Stimulated activated CD4-positive, alpha-beta T cell treated with anti-CD3 and anti-CD28 coated beads, Interleukin-1b, Interleukin-23, amount 100 ng/mL, for 24 hours (primary cell): ENCODE measurements at places on chromosomes 12 and 14.

DNA sequence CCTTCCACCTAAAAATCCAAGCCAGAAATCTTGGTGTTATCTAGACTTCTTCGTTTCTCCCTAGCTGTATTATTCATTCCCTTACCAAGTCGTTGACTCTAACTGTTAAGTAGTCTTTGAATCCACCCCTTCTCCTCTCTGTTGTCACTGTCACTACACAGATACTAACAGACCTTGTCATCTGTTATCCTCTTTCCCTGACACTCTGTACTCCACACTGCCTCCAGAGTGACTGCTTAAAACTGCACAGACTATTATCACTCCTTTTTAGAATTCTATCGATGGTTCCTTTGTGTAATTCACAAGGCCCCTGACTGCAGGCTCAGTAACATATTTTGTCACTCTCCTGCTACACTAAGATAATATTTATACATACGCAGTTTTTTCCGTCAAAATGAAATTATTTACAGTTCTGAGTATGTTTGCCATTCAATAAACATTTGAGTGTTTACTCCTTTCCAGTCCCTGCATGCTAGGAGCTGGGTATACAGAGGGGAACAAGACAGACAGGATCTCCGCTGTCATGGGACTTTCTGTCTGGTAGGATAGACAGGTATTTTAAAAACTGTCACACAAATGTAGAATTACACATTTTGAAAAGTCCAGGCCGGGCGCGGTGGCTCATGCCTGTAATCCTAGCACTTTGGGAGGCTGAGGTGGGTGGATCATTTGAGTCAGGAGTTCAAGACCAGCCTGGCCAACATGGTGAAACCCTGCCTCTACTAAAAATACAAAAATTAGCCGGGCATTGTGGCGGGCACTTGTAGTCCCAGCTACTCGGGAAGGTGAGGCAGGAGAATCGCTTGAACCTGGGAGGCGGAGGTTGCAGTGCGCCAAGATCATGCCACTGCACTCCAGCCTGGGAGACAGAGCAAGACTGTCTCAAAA is 3.8 kb downstream of the MARS1 start:
- no peak for DNase-seq

DNA sequence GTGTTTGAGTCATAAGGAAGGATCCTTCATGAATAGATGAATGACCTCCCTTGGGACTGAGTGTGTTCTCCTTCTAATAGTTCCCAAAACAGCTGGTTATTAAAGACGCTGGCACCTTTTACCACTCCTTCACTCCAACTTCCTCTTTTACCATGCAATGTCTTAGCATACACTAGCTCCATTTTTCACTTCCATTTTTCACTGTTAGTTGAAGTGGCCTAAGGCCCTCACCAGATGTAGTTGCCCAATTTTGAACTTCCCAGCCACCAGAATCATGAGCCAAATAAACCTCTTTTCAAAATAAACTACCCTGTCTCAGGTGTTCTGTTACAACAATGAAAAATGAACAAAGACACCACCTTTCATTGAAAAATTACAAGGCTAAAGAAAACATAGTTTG is 64.7 kb downstream of the GPR65 start:
- DNase-seq: no peak

DNA sequence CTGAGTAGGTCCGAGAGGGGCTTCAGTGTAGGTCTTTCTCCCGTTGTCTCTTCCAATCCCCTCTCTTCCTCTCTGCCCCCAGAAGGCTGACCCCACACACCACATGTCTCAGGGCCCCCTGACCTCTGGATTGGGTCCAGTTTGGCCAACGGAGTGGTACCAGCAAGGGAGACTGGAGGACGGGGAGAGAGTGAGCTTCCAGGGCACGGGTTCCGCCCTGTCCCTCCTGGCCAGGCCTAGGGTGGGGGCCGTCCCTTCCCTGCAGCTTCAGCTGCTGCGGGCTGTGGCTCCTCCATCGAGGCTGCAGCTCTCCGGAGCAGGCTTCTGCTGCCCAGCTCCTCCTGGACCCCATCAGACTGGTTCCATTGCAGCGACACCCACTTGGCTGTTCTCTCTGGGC is 17.4 kb downstream of the FZD10 start:
- DNase-seq: no peak

DNA sequence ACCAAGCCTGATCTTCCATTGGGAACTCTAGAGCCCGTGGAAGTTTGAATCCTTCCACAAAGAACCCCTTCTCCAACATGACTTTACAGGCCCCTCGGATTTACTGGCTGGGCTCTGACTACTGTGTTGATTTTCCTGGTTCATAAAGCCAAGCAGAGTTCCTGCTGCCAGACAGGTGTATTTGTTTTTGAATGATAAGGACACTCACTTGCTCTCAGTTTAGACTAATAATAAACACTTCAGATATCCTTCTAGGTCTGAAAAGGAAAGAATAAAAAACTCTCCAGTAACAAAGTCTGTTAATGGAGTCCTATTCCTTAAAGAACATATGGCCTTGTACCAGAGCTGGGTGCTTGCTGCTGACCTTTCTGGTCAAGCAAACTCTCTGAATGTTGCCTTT is 31.0 kb downstream of the SIX1 start:
- DNase-seq: no peak

- no peak for DNase-seq
Observed at GRCh38 chr14:99728231-99728920, 44.3 kb downstream of the CYP46A1 start.

GRCh38 chr12:124218243-124218560 is 76.7 kb upstream of the RFLNA start:
- no peak for DNase-seq

GRCh38 chr12:12557733-12558132 is 4.9 kb downstream of the DUSP16 start:
- DNase-seq: no peak

DNA sequence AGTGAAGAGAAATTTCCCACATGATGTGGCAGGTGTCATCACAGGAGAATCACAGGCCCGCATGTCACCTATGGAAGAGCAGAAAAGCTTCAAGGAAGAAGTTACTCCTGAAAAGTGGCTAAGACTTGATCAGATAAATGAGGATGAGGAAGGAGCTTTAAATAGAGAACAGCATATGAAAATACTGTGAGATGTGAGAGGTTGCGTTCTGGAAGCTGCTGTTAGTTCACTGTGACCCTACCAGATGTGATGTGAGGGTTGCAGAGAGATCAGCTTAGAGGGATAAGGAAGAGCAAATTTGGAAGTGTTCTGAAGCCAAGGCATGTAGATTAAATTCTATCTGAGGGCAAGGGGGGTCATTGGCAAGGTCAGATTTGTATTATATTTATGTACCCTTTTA is 17.1 kb downstream of the ERP27 start:
- no peak for DNase-seq

GRCh38 chr14:106625186-106625585 is 1098.8 kb downstream of the TMEM121 start:
- DNase-seq: no peak

GRCh38 chr12:124739953-124740561 is 123.6 kb downstream of the SCARB1 start:
- DNase-seq: no peak

DNA sequence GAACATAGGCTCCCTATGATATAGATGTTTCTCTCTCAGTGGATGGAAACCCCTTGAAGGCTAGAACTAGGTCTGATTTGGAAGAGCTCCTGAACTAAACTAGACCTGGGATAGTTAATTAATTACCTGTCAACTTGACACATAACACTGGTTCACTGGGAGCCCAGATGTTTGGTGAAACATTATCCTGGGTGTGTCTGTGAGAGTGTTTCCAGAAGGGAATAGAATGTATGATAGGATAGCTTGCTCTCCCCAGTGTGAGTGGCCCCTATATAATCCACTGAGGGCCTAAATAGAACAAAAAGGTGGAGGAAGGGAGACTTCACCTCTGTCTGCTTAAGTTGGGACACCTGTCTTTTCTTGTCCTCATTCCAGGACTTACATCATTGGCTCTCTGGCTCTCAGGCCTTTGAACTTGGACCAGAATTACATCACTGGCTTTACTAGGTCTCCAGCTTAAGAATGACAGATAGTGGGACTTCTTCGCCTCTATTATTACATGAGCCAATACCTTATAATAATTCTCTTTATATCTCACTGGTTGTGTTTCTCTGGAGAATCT is 194.1 kb downstream of the KTN1 start:
- no peak for DNase-seq

GRCh38 chr14:105197211-105197641 is 16.1 kb upstream of the NUDT14 start:
- DNase-seq: no peak

GRCh38 chr12:67689385-67689784 is 40.8 kb downstream of the DYRK2 start:
- DNase-seq: no peak

GRCh38 chr12:127083008-127083949 is 1183.7 kb upstream of the TMEM132C start:
- no peak for DNase-seq

DNA sequence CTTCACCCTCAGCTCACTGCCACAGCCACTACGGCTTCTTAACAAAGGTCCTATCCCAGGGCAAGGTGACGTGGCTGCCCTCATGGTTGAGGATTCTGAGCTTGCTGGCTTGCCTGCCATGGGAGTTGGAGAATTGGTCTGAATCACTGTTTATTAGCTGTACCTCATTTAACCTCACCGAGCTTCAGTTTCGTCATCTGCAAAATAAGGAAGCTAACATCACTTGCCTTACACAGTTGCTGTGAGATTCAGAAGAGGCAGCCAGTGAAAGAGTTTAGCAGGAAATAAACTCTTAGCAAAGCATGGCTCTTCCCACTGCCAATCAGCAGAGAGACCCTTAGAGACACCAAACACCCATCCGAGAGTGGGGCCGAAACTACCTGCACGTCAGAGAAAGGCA is 90.1 kb upstream of the KCNA1 start:
- no peak for DNase-seq

DNA sequence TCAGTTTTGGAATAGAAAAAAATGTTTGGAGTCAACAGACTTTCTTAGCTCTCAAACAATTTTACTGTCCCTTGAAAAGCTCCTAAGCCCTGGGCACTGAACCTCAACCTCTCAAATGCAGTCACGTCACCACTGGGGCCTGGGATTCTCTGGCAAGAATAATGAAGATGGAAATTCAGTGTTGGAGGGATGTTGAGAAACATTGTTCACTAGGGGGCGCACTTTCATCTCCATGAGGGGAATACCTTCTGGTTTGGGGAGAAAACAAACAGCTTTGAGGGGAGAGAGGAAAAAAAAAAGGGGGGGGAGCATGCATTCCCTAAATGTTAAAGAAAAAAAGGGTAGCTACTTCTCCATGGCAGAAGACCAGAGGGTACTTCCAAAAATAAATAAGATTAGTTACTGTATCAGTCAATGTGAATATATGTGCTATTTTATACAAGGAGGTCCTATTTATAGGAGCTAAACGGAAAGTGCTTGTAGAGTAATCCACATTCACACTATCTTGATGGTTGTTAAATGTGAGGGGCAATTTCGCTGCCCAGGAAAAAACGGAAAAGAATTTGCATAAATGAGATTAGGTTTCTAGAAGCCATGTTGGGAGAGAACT is 5.8 kb upstream of the TBPL2 start:
- peak; percentile 32 for DNase-seq

DNA sequence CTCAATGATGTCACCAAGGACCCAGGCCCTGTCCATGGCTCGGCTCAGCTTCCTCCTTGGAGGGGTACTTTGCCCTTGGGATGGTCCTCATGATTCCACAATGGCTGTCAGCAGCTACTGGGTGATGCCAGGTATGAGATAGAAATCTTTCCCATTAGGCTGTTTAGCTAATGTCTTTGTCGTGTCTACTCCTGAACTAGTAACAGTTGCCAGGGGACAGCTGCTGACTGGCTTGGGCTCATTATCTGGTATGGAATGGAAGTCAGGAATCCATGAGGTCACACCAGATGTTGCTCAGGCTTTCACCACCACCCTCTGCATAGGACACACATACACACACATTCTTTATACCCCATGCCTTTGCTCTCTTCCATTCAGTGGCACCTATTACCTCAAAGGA is 9.2 kb downstream of the PRPH start:
- DNase-seq: no peak

- no peak for DNase-seq
Observed at GRCh38 chr12:11759899-11760298, 110.4 kb downstream of the ETV6 start.

DNA sequence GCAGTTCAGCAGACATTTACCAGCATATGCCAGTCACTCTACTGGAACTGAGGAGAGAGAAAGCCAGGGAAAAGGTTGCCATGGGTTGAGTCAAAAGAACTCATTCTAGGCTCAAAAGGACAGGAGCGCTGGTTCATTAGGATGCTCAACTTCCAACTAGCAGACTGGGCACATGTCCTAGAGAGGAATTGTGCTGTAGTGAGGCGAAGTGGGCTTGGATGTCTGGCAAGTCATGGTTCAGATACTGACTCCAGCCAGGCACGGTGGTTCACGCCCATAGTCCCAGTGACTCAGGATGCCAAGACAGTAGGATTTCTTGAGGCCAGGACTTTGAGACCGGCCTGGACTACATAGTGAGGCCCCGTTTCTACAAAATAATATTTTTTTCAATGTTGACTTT is 281.5 kb downstream of the CACNA1C start:
- DNase-seq: no peak

DNA sequence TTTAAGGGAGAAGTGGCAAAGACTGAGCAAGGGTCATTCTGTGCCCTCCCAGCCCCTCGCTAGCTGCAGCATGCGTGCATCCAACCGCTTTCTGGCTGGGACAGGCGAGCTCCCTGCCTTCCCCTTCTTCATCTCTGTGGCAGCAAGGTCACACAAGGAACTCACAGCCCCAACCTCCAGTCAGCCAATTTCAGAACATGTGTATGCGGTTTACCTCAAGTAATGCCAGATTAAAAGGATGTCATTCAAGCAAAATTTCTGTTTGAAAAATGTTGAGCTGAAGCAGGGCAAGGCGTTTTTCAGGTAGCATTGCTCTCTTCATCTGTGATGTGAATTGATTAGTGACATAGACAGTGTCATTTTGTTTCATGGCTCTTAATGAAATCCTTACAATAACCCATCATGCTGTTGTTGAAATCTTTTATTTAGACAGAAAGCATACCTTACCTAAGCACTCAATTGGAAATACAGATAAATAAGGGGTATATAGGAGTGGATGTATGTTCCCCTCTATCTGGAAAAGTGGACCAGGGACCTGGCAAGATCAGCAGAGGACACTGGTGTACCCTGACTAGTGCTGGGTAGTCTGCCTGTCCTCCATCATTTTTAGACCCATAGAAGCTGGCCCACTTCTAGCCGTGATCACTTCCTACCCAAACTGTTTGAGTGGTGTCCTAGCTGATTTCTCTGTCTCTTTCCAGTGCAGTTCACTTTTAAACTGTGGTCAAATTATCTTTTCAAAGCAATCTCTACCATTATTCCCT is 82.8 kb upstream of the NEDD1 start:
- DNase-seq: no peak

- no peak for DNase-seq
Observed at GRCh38 chr12:72471806-72472205, 199.6 kb downstream of the TRHDE start.

DNA sequence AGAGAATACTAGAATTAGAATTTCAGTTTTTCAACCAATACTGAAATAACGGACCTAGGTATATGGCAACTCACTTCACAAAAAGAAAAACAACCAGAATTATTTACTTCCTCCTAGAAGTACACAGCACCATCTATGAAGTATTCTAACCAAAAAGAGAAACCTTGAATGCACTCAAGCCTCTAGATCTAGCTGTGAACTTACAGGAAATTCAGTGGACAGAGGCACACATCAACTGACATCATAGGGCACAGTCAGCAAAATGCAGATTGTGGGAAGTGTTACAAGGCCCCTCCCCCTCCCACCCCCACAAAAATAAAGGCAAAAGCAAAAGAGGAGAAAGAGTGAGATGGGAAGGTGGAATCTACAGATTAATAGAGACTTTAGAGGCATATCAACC is 102.4 kb downstream of the TMTC1 start:
- DNase-seq: no peak

- DNase-seq: no peak
Observed at GRCh38 chr14:31083781-31084180, 57.6 kb upstream of the STRN3 start.
